ENCODE measurements at places on chromosomes 3 and 15. TPM values are rescaled to one million over a fixed set of nuclear protein-coding genes. Genes with fewer than 3 reads are reported as not detected.

LRRC58 gene
- polyA plus RNA-seq = 16.6 TPM

CCR3 gene
- polyA plus RNA-seq = not detected

DAPK2 gene
- 6.7 TPM for polyA plus RNA-seq

CHRM5 gene
- 1.2 TPM for polyA plus RNA-seq

PCOLCE2 gene
- 14.7 TPM for polyA plus RNA-seq

CHSY1 gene
- polyA plus RNA-seq = 29.1 TPM

HYKK gene
- 2.5 TPM for polyA plus RNA-seq

MOBP gene
- polyA plus RNA-seq = 318 TPM

TTC14 gene
- 96.0 TPM for polyA plus RNA-seq

CATSPER2 gene
- 7.5 TPM for polyA plus RNA-seq

AADAC gene
- polyA plus RNA-seq = not detected

PXYLP1 gene
- polyA plus RNA-seq = 41.7 TPM

TAGLN3 gene
- 171 TPM for polyA plus RNA-seq

ONECUT1 gene
- 1.1 TPM for polyA plus RNA-seq

PATL2 gene
- 0.71 TPM for polyA plus RNA-seq

ARHGEF26 gene
- polyA plus RNA-seq = 48.2 TPM

ATP1B3 gene
- 185 TPM for polyA plus RNA-seq

DNAJC13 gene
- 40.2 TPM for polyA plus RNA-seq

HGD gene
- 0.98 TPM for polyA plus RNA-seq

CMSS1 gene
- polyA plus RNA-seq = 44.2 TPM

B2M gene
- 635 TPM for polyA plus RNA-seq

NRROS gene
- polyA plus RNA-seq = 4.3 TPM

XCR1 gene
- polyA plus RNA-seq = not detected

INSYN1 gene
- polyA plus RNA-seq = 127 TPM

SEMA3F gene
- 11.3 TPM for polyA plus RNA-seq

SRGAP3 gene
- 71.9 TPM for polyA plus RNA-seq

ST3GAL6 gene
- polyA plus RNA-seq = 21.8 TPM

RMDN3 gene
- 53.1 TPM for polyA plus RNA-seq

FETUB gene
- polyA plus RNA-seq = not detected

CACNA2D2 gene
- 49.6 TPM for polyA plus RNA-seq

TSEN2 gene
- polyA plus RNA-seq = 27.2 TPM

ADGRG7 gene
- polyA plus RNA-seq = not detected

NOX5 gene
- 0.81 TPM for polyA plus RNA-seq

EFL1 gene
- polyA plus RNA-seq = 16.6 TPM

LYZL4 gene
- not detected for polyA plus RNA-seq

GRIP2 gene
- polyA plus RNA-seq = 17.4 TPM

DVL3 gene
- polyA plus RNA-seq = 114 TPM

CHRNA5 gene
- polyA plus RNA-seq = 2.9 TPM

MCF2L2 gene
- polyA plus RNA-seq = 18.4 TPM

XYLB gene
- 4.0 TPM for polyA plus RNA-seq

ZBTB38 gene
- polyA plus RNA-seq = 51.6 TPM

TRANK1 gene
- 22.4 TPM for polyA plus RNA-seq

ACKR2 gene
- 0.65 TPM for polyA plus RNA-seq

GDPGP1 gene
- 7.8 TPM for polyA plus RNA-seq

FEZF2 gene
- polyA plus RNA-seq = not detected

FRMD4B gene
- 41.5 TPM for polyA plus RNA-seq

ACTRT3 gene
- polyA plus RNA-seq = 2.2 TPM

SERPINI2 gene
- 5.2 TPM for polyA plus RNA-seq

SNURF gene
- polyA plus RNA-seq = 7.9 TPM

GOLGA6L7 gene
- 4.7 TPM for polyA plus RNA-seq

SPATA12 gene
- polyA plus RNA-seq = 0.20 TPM

GUCA1C gene
- not detected for polyA plus RNA-seq

RUVBL1 gene
- polyA plus RNA-seq = 47.0 TPM

CLN6 gene
- polyA plus RNA-seq = 15.4 TPM

FGF7 gene
- 5.8 TPM for polyA plus RNA-seq

TKT gene
- 170 TPM for polyA plus RNA-seq

HYAL1 gene
- polyA plus RNA-seq = 4.1 TPM

CACNA1D gene
- polyA plus RNA-seq = 19.1 TPM

All from spinal cord (tissue), 10 donors.